ENCODE measurements at places on chromosomes 13 and 19.

DNA sequence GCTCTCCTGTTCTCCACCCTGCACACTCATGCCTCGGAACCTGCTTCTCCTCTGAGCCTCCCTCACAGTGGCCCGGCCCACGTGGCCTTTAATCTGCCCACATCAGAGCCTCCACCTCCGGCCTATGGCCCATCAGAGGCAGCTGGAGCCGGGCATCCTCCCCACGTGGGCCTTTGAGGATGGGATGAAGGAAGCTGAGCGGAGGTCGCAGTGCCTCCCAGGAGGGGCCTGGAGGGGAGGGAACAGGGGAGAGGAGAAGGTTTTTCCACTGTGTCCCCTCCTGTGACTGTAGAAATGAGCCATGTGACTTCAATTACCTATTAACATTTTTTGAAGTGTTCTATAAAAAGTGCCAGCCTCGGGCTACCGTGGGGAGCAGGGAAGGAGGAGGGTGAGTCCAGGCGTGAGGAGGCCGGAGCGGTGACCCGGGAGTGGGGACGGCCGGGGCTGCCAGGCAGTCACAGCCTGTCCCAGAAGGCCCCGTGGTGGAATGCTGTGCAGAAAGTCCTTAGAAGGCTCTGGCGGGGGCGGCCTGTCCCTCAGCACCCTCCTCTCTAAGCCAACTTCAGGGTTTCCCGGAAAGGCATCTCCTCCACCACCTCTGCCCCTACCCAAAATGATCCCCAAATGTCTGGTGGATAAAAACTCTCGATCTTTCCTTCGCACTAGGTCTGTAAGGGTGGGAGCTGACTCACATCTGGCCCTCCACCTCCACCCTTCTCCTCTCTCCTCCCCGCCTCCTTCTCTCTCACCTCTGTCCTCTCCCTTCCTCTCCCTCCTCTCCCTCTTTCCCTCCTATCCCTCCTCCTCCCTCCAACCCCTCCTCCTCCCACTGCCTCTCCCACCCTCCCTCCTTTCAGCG is 24.8 kb upstream of the SLC1A5 start:
- no peak for DNase-seq

DNA sequence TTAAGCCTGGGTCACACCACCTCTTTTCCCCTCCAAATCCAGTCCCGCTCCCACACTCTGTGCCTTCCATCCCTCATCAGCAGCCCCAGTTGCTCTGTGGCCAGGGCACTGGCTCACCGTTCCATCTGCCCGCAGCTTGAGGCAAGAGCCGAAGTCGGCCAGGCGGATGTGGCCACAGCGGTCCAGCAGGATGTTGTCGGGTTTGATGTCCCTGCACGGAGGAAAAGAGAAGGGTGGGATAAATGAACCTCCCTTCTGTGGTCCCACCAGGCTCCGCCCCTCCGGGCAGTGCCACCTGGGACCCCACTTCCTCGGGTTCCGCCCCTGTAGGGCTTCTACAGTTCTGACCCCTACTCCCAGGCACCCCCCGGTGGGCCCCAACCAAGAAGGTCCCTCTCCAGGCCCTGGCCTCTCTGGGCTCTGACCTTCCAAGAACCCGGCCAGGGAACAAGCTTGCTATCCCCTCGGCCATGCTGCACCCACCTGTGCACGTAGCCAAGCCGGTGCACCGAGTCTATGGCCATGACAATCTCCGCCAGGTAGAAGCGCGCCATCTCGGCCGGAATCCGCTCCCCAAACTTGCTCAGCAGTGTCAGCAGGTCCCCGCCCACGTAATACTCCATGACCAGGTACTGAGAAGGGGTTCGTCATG is 4.2 kb downstream of the DMPK start:
- DNase-seq = no peak

- no peak for DNase-seq
Observed at GRCh38 chr13:113207890-113208420, 514 bp downstream of the PCID2 start.

GRCh38 chr19:28574212-28574611 is 638.7 kb downstream of the UQCRFS1 start:
- no peak for DNase-seq

DNA sequence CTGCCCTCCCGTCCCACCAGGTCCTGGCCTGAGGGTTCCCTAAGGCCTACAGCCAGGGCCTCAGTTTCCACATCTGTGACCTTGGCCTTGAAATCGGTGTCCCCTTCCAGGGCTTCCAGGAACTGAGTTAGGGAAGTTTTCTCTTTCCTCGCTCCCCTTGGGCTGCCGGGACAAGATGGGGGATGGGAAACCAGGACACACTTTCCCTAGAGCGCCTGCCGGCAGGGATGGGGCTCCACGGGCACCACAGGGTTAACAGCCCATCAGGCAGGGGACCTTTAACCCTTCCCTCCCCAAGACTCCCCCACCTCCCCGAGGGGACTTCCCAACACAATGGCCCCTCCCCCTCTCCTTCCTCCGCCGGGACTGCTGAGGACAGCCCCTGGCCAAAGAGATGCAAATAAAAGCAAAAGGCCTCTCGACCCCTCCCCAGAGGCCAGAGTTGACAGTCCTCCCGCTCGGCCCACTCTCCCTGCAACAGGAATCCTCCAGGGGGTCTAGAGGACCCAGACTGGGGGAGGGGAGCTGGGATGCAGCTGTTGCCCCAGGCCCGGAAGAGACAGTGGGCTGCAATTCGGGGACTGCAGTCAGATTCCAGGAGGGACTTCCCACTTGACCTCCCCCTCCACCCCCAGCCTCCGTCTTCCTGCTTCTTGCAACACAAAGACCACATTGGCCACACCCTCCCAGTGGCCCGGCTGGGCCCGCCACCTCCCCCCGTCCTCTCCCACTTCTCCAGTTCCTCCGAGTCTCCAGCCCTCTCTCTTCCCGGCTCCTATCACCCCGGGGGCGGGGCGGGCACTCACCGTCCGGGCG is 3.4 kb downstream of the BBC3 start:
- DNase-seq = no peak

- no peak for DNase-seq
Observed at GRCh38 chr13:59666504-59666903, 497.2 kb downstream of the DIAPH3 start.

DNA sequence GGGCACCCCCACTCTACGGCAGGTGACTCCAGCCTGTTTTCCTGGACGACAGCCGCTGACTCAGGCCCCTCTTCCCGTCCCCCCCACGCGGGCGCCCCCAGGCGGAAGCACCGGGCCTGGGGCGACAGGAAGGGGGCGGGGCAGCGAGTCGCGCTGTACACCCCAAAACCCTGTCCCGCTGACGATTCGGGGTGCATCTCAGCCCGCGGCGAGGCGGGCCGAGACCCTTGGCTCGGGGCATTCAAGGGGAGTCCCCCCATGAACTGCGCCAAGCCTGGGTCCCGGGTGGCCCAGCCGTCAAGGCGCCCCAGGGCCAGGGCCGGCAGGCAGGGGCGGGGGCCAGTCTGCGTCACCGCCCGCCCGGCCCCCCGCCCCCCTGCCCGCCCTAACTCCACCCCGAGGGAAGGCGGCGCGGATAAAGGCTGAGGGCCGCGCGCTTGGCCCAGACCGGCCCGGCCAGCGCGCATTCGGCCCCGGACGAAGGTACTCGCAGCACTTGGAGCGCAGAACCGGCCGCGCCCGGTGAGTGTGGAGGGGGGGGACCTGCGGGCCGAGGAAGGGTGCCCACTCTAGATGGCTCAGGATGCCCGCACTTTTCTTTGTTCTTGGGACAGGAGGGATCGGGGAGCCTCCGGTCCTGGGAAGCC is at the start of gene MIDN:
Gene MIDN (plus strand): TSS at position 445 of the 647 bp plus-strand sequence. CDS start 1,714 bp downstream, outside the sequence.
- DNase-seq = no peak
